A549 treated with Hydrocortisone at 1 μM for 4 hours (cell line): ENCODE measurements at places on chromosomes 2 and 18. TPM values are rescaled to one million over a fixed set of nuclear protein-coding genes. Genes with fewer than 3 reads are reported as not detected.

The CAPN14 gene
- total RNA-seq = 0.02 to 0.05 TPM (median 0.02 TPM) in 5 replicates

The EVX2 gene
- not detected in 5 replicates for total RNA-seq

The KCNS3 gene
- 1.0 to 1.7 TPM (median 1.2 TPM) in 5 replicates for total RNA-seq

The BCL11A gene
- total RNA-seq = 0.03 to 0.25 TPM (median 0.13 TPM) in 5 replicates

The MRO gene
- total RNA-seq = 0.15 to 0.31 TPM (median 0.18 TPM) in 5 replicates
